Progenitor cell of endocrine pancreas (in vitro differentiated cells): ENCODE measurements at places on chromosomes 13 and 19. TPM values are rescaled to one million over a fixed set of nuclear protein-coding genes. Genes with fewer than 3 reads are reported as not detected.

- H3K4me3 ChIP-seq, result no peak overlapping the region
- no peak overlapping the region for H3K27ac ChIP-seq
- H3K27me3 ChIP-seq, result peaks cover 64% of the 10 kb centered on the region
- no peaks in the 10 kb centered on the region for H3K36me3 ChIP-seq
- H3K4me1 ChIP-seq, result no peaks in the 10 kb centered on the region
Measured at GRCh38 chr13:97185291-97185690, 36.8 kb upstream of the MBNL2 start.

- no peak overlapping the region for H3K4me3 ChIP-seq
- H3K27ac ChIP-seq, result no peak overlapping the region
- H3K4me1 ChIP-seq, result no peaks in the 10 kb centered on the region
- peaks cover 2% of the 10 kb centered on the region for H3K36me3 ChIP-seq
- H3K27me3 ChIP-seq, result peaks cover 22% of the 10 kb centered on the region
- no peak for DNase-seq
Measured at GRCh38 chr13:28442839-28443238, 52.1 kb downstream of the FLT1 start.

DNA sequence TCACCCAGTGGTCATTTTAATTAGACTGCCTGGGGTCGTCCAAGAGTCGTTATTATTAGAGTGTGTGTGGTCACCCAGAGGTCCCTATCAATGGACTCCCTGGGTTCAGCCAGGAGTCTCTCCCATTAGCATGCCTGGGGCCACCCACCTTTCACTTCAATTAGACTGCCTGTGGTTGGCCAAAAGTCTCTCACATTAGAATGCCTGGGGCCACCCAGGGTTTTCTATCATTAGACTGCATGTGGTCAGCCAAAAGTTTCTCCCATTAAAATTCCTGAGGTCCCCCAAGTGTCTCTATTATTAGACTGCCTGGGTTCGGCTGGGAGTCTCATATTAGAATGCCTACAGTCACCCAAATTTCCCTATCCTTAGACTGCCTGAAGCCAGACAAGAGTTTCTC lies 1472.6 kb downstream of the UQCRFS1 start:
- DNase-seq, result no peak
- peaks cover 48% of the 10 kb centered on the region for H3K36me3 ChIP-seq
- H3K27ac ChIP-seq, result no peak overlapping the region

DNA sequence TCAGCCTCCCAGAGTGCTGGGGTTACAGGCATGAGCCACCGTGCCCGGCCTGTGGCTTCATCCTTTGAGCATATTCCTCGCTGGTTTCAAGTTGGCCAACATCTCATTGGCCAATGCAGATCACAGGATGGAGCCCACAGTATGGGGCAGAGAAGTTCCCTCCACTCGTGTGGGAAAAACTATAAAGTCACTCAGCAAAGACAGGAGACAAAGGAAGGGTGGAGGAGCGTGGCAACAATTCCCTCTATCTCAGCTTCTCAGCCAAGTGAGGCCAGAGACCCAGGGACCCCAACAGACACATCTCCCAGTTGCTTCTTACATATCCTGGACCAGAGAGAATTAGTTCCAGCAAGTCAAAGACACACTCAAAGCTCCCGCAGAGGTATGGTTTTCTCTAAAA lies 184.6 kb upstream of the SOX1 start:
- no peak overlapping the region for H3K27ac ChIP-seq
- peaks cover 51% of the 10 kb centered on the region for H3K27me3 ChIP-seq
- DNase-seq, result no peak
- H3K4me3 ChIP-seq, result no peak overlapping the region
- no peaks in the 10 kb centered on the region for H3K4me1 ChIP-seq
- H3K36me3 ChIP-seq, result no peaks in the 10 kb centered on the region

GRCh38 chr13:77907666-77908341 lies 10.8 kb downstream of the EDNRB start:
- DNase-seq, result no peak
- H3K4me3 ChIP-seq, result no peak overlapping the region
- peaks cover under 1% of the 10 kb centered on the region for H3K4me1 ChIP-seq
- H3K27ac ChIP-seq, result peak overlapping the region; percentile 53
- no peaks in the 10 kb centered on the region for H3K36me3 ChIP-seq
- no peaks in the 10 kb centered on the region for H3K27me3 ChIP-seq

- H3K27ac ChIP-seq, result peak overlapping the region; percentile 25
- no peaks in the 10 kb centered on the region for H3K4me1 ChIP-seq
- no peak for DNase-seq
- H3K4me3 ChIP-seq, result no peak overlapping the region
- H3K36me3 ChIP-seq, result peaks cover 31% of the 10 kb centered on the region
- no peaks in the 10 kb centered on the region for H3K27me3 ChIP-seq
Measured at GRCh38 chr19:39372941-39373340, 18.0 kb downstream of the PAF1 start.

DNA sequence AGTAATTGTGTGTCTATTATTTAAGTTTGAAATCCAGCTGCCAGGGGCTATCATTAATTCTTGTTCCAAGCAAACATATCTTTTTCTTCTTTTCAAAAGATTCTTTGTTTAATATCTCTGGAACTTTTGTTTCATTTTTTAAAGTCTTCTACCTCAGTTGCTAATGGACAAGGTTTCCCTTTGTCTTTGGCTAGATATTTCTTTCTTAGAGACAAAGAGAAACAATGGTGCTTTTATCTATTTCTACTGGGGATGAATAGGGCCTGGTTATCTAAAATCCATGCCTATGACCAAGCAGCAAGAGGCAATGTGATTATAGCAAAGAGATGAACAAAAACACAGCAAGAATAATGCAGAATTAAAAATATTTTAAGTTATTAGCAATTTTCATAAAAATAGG lies 661.3 kb upstream of the KLF12 start:
- H3K36me3 ChIP-seq, result peaks cover 1% of the 10 kb centered on the region
- no peaks in the 10 kb centered on the region for H3K27me3 ChIP-seq
- H3K4me3 ChIP-seq, result no peak overlapping the region
- DNase-seq, result no peak

The ZNF565 gene
- 8.2 and 9.0 TPM in 2 replicates for total RNA-seq

The PLA2G4C gene
- total RNA-seq, result 0.26 and 0.93 TPM in 2 replicates

The N4BP2L1 gene
- 15.9 and 20.0 TPM in 2 replicates for total RNA-seq

The PLPPR2 gene
- total RNA-seq, result 7.9 and 10.1 TPM in 2 replicates
